CD8-positive, alpha-beta T cell (primary cell): ENCODE measurements at places on chromosomes 12 and 14.
A peak's percentile ranks its signal among the peaks of the same experiment; 100 is the strongest.

GRCh38 chr14:77025744-77026165 is 2.8 kb downstream of the IRF2BPL start:
- DNase-seq, result no peak

- DNase-seq, result no peak
Measured at GRCh38 chr12:42945927-42946326, 356.4 kb upstream of the PRICKLE1 start.

- DNase-seq, result no peak
Measured at GRCh38 chr14:94638339-94638738, 26.1 kb downstream of the SERPINA3 start.

GRCh38 chr12:6644903-6645302 is 2.3 kb downstream of the ACRBP start:
- no peak for DNase-seq

DNA sequence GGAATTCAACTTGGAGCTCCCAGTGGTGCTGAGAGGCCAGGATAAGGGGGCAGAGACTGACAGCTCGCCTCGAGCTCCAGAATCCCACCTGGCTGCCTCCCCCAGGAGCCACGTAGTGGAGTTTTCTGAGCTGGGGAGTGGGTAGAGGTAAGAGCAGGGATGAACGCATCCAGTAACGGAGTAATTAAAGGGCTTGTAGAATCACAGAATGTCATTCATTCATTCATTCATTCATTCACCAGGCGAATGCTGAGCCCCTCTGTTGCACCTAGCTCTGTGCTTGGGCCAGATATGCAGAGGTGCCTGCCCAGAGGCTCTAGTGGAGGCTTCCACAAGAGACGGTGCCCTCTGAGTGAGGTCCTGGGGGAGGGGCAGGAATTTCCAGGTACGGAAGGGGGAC is 8.1 kb downstream of the FAM181A start:
- DNase-seq, result no peak

GRCh38 chr14:73188501-73188911 is 48.8 kb upstream of the PAPLN start:
- no peak for DNase-seq

DNA sequence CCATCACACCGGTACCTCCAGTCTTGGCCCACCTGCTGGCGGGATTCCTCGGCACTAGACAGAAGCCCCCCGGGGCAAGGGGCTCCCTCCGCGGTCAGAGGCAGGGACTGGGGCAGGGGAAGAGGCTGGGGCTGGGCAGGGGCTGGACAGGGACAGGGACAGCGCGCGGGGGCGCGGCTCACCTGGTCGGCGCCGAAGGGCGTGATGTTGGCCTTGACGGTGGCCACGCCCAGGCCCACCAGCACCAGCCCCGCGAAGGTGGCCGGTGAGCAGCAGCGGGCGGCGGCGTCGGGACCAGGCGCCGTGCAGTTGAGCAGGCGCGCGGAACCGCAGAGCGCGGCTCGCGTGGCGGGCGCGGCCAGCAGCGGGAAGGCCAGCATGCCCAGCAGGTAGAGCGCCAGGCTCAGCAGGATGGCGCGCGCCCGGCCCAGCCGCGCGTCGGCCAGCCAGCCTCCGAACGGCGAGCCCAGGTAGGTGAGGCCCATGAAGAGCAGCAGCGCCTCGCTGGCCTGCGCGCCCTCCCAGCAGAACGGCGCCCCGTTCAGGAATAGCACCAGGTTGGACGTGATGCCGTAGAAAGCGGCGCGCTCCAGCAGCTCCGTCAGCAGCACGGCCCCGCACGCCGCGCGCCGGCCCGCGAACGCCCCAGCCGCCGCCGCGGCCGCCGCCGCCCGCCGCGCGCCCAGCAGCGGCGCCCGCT is 392 bp downstream of the SLC15A4 start:
- DNase-seq, result no peak

GRCh38 chr14:104144911-104145825 is 6.8 kb downstream of the KIF26A start:
- DNase-seq, result no peak

GRCh38 chr12:130832561-130833209 is 6.4 kb downstream of the STX2 start:
- no peak for DNase-seq

- DNase-seq, result no peak
Measured at GRCh38 chr12:67752226-67752732, 103.7 kb downstream of the DYRK2 start.

GRCh38 chr14:103057028-103057371 is 349 bp downstream of the CDC42BPB start:
- no peak for DNase-seq

DNA sequence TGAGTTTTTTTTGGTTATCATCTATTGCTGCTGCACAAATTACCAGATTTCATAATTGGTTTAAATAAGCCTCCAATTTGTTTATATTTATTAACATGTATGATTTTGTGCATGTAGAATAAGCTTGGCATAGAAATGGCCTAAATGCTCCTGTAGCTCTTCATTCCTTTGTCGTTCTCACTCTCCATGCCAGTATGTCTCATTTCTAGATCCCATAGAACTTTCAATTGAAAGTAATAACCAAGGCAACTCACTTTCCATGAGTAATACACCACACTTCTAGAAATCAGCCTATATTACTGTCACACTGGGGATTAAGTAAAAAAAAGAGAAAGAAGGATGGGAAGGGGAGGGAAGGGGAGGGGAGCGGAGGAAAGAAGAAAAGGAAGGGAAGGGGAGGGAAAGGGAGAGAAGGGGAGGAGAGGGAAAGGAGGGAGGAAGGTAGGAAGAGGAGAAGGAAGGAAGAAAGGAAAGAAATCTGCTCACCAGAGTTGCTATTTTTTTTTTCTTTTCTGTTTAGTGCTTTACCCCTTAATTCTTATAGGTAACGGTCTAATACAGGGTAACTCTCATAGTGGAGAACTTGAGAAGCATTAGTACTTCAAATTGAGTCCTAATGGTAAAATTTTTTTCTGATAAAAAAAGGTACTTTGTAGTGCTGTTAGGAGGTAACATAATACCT is 45.6 kb downstream of the MDM2 start:
- DNase-seq, result no peak

DNA sequence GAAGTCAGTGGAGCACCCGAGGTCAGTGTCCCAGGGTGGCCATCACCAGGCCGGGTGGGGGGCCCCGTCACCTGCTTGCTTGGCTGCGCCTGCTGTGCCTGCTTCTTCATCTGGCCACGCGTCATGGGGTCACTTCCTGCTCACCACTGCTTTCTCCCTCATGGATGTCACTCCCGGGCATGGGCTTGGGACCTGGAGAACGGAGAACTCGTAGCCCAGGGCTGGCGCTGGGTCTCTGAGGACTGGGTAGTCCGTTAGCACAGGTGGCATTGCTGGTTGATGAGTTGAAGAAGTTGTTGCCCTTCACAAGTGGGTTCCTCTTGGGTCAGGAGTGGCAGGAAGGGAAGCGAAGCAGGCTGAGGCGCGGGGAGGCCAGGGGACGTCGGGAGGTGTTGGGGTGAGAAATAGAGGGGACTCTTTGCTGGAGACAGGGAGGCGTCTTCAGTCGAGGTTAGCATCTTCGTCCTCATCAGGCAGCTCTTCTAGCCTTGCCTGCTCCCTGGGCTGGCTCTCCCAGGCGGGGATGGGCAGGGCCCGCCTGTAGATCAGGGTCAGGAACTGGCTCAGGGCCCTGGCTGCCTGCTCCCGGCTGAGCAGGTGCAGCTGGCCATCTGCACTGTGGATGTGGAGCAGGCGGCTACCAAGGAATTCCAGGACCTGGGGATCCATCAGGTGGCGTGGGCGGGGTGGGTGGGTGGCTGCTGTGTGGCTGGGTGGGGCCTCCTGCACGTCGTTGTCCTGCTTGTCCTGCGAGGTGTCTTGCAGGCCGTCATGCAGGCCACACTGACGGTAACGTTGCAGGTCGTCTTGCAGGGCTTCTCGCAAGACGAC is 23.0 kb downstream of the RTL1 start:
- DNase-seq, result no peak

GRCh38 chr12:10697862-10698261 is 24.0 kb upstream of the STYK1 start:
- no peak for DNase-seq

DNA sequence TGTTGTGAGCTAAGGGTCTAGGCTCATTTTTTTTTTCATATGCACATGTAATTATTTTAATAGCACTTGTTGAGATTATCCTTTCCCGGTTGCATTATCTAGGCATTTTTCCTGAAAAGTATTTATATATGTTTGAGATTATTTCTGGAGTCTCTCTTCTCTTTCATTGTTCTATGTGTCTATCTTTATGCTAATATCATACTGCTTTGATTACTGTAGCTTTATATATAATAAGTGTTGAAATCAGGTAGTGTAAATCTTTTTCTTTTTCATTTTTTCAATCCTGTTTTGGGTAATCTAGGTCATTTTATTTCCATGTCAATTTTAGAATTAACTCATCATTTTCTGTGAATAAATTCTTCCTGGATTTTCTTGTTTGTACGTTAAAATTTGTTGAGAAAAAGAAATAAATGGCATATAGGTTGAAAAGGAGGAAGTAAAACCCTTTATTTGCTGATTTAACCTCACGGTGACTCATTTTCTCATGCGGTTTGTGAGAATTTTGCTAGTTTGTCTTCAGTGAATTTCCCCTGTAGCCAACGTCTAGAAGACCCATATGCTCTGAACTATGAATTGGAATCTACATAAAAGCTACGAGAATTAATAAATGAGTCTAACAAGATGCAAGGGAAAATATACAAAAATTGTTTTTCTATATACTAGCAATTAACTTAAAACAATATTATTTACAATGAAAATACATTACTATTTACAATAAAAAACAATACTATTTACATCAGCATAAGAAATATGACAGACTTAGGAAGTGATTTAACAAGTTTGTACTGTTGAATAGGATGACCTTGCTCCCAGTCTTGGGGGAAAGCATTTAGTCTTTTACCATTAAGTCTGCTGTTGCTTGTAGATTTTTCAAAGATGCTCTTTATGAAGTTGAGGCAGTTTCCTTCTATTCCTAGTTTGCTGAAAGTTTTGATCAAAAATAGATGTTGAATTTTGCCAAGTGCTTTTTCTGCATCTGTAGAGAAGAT is 105.0 kb downstream of the SNAPC1 start:
- DNase-seq, result peak; percentile 23

DNA sequence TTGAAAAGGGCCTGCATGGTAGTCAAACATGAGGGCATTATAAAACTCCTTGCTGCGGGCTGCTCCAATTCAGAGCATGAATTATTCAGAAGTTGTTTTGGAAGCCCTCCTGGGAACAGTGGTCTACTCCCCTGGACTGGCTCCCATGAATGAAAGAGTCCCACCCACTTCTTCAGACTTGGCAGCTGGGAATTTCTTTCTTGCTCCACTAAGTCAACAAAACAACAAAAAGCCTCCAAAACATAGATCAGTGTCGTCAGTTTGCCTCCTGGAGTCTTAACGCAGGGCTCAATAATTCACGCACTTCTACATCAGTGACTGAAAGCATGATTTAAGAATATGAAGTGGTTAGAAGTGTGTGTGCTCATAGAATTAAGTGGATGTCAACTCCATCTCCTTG is 37.9 kb downstream of the AKAP6 start:
- DNase-seq, result no peak

DNA sequence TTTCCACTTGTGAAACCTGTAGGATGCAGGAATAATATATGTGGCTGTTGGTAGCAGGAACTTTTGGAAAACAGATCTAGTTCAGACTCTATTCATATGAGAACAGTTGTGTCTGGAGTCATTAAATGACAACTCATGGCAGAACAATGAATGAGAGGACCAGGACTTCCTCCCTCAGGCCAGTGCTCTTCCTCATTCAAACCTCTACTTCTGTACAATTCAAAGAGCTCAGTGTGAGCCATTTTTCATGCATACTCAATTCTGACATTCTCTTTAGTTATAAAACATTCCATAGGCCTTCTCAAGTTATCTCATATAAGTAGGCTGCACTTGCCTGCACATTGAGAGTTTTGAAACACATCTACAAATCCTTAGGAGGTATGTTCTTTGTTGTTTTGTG is 1526.6 kb upstream of the FLRT2 start:
- no peak for DNase-seq

DNA sequence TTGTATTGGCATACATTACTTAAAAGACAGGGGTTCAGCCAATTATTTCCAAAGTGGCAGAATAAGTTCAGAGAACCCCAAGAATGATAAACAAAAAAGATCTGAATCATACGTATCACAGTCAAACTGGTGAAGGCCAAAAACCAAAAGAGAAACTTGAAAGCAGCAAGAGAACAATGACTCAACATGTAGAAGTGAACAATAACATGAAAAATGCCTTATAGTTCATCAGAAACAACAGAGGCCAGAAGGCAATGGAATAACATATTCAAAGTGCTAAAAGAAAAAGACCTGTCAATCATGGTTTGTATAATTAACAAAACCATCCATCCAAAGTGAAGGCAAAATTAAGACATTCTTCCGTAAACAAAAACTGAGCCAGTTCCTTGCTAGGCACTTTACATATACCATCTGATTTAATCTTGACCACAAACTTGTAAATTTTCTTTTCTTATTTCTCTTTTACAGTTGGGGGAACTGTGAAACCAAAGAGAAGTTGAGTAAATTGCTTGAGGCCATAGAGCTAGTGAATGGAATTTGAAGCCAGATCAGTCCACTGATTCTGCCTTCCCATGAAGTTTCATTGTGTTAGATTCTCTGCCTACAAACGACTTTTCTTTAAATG is 232.1 kb upstream of the SEL1L start:
- no peak for DNase-seq

GRCh38 chr12:2212537-2212936 is 159.8 kb downstream of the CACNA1C start:
- DNase-seq, result no peak

DNA sequence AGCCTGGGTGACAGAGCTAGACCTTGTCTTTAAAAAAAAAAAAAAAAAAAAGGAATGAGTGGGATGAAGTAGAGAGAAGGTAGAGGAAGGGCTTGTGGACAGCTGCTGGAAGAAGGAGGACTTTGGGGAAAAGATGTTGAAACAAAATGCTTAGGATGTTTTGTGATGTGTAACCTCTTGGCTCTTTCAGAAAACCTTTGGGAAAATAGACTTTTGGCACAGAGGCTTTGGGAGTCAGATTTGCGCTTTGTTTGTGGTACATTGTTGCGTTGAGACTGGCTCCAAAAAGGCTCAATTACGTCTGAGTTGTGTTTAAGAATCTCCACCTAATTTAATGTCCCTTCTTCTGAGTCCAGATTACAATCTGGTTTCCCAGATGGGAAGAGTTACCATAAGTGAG is 32.9 kb upstream of the SPTLC2 start:
- DNase-seq, result no peak

DNA sequence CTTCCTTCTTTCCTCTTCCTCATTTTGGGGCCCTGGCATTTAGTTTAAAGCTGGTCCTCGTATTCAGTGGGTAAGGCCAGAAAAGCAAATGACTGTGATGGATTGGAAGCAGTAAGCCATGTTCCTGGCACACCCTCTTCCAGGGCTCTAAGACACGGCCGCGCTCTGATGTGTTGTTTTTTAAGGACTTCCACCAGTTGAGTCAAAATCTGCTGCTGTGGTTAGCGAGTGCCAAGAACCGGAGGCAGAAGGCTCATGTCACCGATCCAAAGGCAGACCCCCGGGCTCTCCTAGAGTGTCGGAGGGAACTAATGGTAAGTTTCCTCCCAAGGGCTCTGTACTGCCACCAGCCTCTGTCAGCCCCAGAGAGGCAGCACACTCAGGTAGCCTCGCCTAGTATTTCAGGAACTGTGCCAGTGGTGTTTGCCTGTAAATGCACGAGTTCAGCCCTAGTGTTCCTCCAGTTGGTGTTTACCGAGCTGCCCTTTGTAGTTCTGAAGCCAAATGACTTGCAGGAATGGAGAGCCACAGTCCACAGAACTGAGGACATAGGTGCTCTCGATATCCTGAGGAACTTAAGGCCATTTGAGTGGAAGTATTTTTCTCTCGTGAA is 72.7 kb downstream of the ESR2 start:
- no peak for DNase-seq
